Glutamatergic neuron (in vitro differentiated cells): ENCODE measurements at places on chromosomes 2 and 18. TPM values are rescaled to one million over a fixed set of nuclear protein-coding genes. Genes with fewer than 3 reads are reported as not detected.

UCN gene
- 1.9 TPM for total RNA-seq

CPLX4 gene
- not detected for total RNA-seq

GRCh38 chr2:215019085-215019484, 119.3 kb downstream of the ABCA12 start:
- DNase-seq: no peak

DNA sequence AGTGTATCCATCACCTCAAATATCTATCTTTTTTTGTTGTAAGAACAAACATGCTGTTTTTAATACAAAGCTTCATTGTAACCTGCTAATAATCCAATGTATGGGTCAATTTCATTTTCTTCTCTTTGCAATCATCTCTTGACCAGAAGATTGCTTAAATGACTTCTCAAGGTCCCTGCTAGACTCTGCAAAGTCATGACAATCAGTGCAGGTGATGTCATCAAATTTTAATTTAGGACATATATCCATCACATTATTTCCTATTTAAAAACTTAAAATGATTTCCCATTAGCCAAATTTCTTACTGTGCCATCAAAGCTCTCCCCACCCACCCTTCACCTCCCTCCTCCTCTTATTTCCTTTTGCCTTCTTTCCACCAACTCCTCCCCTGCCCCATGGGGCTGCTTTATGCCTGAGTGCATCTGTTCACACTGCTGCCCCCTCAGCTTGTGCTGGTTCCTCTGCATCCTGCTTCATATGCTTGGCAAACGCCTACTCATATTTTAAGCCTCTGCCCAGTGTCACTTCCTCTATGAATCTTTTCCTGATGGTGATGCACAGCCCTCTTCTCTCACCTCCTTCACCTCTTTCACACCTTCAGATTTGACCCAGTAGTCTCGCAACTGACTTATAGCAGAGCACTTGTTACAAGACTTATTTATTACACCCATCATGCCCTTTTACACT, 20.3 kb downstream of the PLEK start:
- DNase-seq: peak; percentile 60
